ENCODE measurements at places on chromosomes 2 and 18.
A peak's percentile ranks its signal among the peaks of the same experiment; 100 is the strongest.

DNA sequence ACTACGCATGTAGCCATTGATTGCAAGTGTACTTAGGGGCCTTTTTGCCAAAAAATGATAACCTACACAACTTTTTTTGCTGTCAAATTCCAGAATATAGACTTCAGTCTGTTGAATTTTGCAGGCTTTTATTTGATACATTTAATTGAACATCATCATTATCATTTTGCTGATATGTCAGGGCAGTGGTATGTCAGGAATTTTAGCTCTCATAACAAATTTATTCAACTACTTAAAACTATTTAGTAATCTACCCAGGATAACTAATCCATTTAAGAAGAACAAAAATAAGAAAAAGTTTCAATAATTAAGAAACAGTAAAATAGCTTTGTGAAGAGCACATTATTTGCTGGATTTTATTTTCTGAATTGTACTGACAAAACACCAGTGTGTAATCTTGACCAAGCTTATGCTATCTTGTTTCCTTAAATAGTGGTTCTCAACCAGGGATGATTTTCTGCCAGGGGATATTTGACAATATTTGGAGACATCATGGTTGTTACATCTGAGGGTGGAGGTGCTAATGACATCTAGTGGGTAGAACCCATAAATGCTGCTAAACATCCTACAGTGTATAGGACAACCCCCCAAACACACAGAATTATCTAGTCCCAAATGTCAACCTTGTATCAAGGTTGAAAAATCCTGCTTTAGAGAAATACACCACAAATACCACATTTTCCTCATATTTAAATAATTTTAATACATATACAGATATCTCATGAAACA, 12.1 kb upstream of the TTN start:
- no peak for DNase-seq

DNA sequence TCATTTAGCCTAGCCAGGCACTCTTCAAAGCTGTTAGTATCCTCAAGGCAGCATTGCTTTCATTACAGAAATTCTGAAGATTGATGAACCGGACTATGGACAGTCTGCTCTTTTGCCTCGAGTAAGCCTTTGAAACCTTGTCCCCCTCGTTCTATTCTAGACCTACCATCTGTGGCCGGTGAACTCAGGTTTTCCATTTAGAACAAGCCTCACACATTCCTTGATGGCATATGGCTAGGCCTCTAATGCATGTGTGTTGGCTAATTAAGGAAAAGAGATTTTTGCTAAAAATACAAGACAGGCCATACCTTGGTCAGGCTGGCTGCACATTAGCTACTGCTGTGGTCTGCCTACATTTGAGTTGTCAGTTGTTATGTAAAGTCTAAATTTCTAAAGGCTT, 111.8 kb downstream of the CERS6 start:
- no peak for DNase-seq

DNA sequence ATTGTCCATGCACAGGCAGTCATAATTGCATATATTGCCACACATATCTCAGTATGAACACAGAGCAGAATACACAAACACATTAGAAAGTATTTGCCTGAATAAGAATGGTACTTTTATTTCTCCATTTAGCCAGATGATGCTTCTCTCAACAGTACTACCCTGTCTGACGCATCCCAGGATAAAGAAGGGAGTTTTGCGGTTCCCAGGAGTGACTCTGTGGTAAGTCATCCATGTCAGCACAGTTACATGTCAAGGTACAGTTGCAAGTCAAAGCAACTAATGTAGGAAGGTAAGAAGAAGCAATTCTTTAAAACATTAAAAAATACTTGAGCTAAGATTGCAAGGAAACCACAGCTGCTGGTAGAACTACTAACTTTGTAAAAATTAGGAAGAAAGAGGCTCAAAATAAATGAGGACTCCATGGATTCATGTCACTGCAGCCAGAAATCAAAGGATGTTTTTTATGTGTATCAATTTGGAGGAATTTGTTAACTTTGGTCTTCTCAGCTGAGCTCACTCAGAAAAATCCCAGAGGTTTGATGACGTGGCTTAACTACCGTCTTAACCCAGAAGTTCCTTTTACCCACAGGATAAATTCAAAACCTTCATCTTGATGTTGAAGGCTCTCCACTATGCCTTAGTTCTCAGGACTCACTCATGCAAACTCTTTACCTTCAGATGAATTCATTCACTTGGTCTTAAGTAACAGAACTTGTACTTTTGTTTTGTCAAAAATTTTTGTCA, 130.3 kb downstream of the ARHGAP28 start:
- peak; percentile 39 for DNase-seq

DNA sequence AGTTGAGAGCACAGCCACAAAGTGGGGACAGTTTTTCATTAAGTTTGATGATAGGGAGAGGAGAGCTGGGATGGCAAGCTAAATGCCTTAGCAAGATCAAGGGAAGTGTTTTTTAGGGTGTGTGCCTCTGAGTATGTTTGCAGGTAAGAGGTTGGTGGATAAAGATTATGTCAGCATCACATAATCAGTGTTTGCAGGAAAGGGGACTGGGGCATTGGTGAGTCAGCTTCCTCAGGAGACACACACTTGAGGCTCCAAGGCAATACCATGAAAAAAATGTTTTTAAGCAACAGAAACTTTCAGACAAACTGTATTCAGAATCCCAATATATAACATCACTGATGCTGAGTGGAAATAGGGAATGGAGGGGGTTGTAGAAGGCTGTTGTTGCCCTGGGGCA, 25.4 kb upstream of the DTNB start:
- no peak for DNase-seq

DNA sequence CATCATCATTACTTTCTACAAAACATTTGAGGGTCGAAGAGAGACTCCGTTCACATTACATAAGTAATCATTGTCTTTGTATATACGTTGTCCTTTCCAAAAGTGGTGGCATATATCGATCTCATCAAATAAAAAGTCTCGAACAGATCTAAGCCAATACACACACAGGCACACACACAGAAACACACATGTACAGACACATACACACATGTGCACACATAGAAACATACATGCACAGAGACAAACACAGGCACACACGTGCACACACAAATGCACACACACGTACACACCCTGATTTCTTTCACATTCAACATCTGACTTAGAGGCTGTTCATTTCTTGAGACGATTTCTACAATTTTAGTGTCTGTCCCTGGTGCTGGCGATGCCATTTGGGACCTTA, 17.5 kb upstream of the ALKAL2 start:
- no peak for DNase-seq

GRCh38 chr2:129061069-129061768, 742.6 kb upstream of the HS6ST1 start:
- DNase-seq, result peak; percentile 89

DNA sequence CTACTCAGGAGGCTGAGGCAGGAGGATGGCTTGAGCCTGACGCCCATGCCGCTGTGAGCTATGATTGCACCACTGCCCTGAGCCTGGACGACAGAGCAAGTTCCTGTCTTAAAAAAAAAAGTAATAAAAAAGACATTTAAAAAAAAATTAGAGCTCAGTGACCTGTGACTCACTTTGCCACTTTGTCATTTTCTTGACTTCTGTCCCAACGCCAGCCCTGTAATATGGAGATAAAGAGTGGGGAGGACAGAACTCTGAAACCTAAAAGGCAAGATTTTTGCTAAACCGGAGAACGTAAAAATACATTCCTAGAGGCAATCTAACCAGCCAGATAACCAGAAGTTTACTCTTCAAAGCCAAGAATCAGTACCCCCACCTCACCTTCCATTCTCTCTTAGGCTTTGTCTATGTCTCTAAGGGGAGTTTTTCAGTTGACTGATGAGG, 49.0 kb downstream of the PRKRA start:
- no peak for DNase-seq

DNA sequence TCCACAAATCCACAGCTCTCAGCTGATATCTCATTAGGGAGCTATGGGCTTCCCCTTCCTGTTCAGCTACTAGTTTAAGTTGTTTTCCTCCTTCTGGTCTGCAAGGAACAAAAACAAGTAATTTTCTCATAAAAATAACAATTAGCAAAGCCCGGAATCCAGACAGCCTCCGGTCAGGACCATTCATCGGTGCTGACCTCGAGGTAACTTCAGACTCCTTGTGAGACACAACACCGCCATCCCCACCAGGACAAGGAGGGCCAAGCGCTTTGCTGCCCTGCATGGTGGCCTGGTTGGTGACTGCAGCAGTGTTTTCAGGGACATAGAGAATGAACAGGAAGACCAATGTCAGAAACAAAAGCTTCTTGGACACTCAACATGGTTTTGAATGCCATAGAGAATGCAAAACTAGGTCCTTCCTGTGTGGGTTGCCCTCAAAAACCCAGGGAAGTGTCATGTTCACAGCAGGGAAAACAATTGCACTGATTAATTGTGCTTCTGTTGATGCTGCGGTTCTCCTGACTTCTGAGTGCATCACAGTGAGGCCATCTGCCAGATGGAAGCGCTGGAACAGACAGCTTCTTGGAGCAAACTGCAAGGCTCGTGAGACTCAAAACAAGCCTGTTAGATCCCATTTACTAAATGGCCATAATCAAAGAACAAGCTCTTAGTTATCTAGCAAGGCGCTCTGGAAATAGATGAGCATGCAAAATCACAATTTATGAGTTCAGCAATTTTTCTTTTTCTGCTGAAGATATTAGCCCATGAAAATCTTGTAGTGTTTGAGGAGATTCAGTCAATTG, 77.1 kb downstream of the HS1BP3 start:
- DNase-seq, result peak; percentile 82

GRCh38 chr2:112706170-112706664, 14.6 kb upstream of the NT5DC4 start:
- DNase-seq, result peak; percentile 35

DNA sequence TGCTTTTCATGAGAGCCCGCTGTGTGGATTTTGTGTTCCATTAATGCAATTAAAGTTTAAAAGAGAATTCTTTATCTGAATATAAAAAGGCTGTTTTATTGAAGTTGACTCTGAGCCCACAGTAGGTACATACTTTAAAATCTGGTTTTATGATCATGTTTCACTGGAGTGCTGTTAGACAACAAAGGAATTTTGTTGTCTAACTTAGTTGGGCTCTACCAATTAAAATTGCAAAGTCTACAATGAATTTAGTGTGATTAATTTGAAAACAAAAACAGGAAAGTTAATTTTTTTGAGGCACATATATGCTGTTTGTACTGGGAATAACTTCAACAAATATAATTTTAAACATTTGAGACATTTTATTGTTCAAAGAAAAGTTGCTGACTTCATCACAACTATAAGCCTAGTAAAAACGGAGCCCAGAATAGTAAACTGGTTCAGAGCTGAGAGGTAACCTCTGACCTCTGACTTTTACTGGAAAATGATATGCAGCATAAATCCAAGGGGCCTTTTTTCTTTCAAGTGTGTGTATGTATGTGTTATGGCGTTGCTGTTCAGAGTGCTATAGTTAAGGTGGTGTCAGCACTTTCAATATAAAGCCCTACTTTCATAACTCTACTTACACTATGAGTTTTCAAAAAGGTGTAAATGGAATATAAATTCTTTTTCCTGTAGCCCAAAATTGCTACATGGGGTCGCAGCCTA, 30.2 kb downstream of the MEIS1 start:
- DNase-seq, result no peak

DNA sequence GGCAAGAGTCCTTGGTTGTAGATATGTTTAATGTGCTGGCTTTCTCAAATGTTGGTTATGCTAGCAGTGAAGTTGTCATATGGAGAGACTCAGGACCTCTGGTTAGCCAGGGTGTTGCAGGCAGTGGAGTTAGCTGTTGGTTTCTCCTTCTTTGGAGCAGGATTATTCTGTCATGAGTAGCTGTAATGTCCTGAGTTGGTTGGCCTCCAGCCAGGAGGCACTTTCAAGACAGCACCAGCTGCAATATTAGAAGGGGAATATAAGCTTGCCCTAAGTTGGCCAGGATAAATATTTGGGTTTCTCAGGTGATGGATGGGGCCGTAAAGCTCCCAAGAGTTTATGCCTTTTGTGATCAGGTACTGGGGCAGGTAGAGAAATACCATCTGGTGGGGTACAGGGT, 65.5 kb downstream of the MSTN start:
- no peak for DNase-seq

GRCh38 chr18:24837066-24837465, 376.6 kb downstream of the HRH4 start:
- DNase-seq, result peak; percentile 99

DNA sequence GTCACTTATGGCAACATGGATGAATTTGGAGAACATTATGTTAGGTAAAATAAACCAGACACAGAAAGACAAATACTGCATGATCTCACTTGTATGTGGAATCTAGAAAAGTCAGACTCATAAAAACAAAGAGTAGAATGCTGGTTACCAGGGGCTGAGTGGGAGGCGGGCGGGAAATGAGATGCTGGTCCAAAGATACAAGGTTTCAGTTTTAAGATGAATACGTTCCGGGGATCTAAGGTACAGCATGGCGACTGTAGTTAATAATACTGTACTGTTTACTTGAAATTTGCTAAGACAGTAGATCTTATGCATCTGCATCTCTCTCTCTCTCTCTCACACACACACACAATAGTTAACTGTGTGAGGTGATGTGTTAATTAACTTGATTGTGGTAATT, 14.2 kb downstream of the FAM110C start:
- no peak for DNase-seq

DNA sequence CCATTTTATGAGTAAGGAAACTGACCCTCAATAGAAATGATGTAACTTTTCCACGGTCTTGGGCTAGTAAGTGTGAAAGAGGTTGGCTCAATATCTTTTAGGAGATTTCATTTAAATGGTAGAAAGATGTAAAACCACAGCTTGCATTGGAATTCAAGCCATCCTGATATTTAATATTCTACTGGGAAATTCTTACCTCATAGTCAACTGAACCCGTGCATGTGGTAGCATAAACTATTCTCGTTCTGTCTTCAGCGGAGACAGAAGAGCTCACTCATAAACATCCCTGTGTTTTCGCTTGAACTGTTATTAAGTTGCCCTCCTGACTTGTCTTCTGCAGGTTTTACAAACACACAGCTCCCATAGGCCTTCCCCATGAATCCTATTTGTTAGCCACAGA, 8.5 kb upstream of the SPATS2L start:
- DNase-seq, result no peak

- DNase-seq, result no peak
Measured at GRCh38 chr18:40708726-40709125, 1246.3 kb upstream of the PIK3C3 start.

DNA sequence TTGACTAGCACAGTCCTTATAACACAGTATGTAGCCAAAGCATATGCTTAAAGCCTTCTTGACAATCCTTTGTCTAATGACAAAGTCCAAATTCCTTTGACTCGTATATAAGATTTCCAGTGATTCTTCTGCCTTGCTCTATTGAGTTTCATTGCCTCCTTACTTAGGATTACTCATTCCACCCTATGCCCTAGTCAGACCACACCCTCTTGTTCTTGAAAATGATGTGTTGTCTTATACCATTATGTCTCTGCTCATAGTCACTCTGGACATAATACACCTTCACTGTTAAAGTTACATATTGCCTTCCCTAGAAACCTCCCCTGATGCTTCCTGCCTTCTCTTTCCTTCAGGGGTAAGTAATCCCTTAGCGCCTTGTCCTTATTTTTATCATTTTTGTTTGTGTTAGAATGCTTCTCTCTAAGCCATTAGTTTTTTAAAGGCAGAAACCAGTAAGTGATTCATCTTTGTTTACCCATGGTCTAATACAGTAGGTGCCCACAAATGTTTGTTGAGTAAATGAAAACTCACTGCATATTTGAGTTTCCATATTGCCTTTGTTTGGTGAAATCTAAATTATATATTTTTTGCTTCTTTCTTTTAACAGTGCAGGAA, 19.3 kb downstream of the GPD2 start:
- peak; percentile 28 for DNase-seq

All from fibroblast of skin of abdomen (primary cell).